ENCODE measurements at places on chromosomes 12 and 14. TPM values are rescaled to one million over a fixed set of nuclear protein-coding genes. Genes with fewer than 3 reads are reported as not detected.

The ACTN1 gene
- 481 TPM for total RNA-seq

The TUBA1C gene
- total RNA-seq: 1,280 TPM

The TMPRSS12 gene
- total RNA-seq: not detected

The FOXN4 gene
- not detected for total RNA-seq

The TRMT5 gene
- total RNA-seq: 10.7 TPM

The PTPRO gene
- 0.10 TPM for total RNA-seq

The MEG3 gene
- 4.1 TPM for total RNA-seq

The EFS gene
- total RNA-seq: not detected

The RAD9B gene
- 0.07 TPM for total RNA-seq

The TAS2R42 gene
- not detected for total RNA-seq

Data from mammary microvascular endothelial cell (primary cell).